ENCODE measurements at places on chromosomes 4 and X. TPM values are rescaled to one million over a fixed set of nuclear protein-coding genes. Genes with fewer than 3 reads are reported as not detected.

DNA sequence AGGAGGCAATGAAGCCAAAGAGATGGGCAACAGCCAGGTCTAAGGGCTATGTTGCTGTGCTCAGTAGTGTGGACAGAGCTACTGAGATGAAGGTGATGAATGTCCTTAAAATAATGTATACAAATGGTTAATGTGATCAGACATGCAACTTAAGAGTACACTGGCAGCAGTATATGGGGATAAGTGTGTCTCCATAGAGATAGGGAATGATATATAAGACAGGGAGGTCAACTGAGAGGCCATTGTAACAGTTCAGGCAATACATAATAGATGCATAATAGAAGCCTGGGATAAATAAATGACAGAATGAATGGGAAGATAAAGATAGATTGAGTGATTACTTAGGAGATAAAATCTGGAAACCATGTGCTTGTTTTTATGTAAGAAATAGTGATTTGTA is 250.0 kb downstream of the CFAP299 start:
- DNase-seq: no peak

- DNase-seq: no peak
Measured at GRCh38 chr4:177434667-177435066, 7.6 kb downstream of the AGA start.

DNA sequence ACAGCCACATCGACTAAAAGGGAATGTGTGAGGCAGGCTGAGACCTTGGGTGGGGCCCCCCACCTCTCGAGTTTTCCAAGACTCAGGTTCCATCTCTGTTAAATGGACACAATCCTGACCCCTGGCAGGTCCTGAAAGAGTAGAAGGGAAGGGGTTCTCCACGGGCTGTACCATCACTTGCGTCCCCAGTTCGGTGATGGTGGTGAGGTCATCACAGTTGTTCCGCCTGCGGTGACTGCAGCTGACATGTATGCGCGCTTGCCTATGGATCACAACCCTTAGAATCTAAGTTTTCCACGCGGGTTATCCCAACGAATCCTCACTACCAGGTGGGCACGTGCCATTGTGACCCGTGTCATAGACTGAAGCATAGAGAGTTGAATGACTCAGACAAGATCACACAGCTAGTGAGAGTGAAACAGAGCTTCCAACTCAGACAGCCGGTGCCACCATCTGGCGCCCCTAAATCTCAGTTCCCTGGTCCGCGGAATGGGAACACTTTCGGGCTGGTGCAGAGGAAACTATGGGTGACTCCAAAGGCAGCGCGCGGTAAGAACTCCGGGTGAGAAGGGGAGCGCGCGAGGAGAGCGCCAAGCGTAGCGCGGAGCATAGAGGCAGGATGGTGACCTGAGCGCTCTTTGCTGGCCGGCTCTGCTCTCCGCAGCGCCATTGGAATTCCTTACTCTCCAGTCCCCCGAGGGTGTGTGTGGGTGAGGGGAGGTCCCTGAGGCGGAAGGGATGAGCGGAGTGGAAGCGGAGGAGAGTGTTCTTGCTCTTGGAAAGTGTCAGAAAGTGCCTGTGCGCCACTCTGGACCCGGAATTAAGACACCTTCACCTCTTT is 10.5 kb downstream of the MSX1 start:
- no peak for DNase-seq

DNA sequence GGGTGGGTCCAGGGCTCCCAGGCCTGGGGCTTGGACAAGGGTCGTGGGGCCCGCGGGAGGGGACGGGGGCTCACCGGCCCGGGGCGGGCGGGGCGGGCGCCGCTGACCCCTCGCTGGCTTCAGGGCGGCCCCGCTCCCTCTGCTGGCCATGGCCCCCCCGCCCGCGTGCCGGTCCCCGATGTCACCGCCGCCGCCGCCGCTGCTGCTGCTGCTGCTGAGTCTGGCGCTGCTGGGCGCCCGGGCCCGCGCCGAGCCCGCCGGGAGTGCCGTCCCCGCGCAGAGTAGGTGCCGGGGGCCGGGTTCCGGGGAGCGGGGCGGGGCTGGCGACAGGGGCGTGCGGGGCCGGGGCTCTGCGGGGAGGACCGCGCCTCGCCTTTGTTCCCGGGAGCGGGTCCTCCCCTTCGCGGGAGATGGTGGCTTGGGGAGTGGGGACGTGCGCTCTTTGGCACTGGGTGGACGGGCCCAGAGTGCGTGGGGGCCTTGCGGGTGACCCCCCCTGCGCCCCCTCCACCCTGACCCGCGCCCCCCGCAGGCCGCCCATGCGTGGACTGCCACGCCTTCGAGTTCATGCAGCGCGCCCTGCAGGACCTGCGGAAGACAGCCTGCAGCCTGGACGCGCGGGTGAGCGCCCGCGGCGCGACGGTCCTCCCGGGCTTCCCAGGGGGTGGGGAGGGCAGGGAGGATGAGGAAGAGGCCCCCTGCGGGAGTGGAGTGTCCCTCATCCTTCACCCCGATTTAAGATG is 16.8 kb upstream of the NAT8L start:
- no peak for DNase-seq

- DNase-seq: no peak
Measured at GRCh38 chr4:38387348-38387747, 276.7 kb upstream of the KLF3 start.

GRCh38 chrX:107480272-107480671 is 30.8 kb downstream of the FRMPD3 start:
- DNase-seq: no peak

DNA sequence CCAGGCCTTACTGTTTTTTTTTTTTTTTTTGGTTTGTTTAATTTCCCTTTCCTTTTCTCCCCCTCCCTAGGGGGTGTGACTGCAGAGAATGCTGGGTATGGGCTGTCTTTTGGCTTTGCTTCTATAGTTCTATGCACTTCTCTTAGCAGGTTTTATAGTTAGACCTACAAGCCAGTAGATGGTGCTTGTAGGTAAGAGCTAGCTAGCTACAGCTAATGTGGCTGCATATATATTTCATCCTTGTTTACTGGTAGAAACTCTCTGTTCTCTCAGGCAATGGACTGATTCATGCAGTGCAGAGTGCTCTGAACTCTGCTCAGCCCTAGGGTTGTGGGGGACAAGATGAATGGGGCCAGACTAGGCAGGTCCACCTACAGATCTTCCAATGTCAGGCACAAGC is 246.4 kb downstream of the SH2D1A start:
- no peak for DNase-seq

GRCh38 chr4:110484767-110485166 is 8.8 kb downstream of the ENPEP start:
- no peak for DNase-seq

GRCh38 chr4:7255488-7255881 is 63.1 kb downstream of the SORCS2 start:
- DNase-seq: no peak

GRCh38 chr4:35993606-35994005 is 250.7 kb downstream of the ARAP2 start:
- DNase-seq: no peak

DNA sequence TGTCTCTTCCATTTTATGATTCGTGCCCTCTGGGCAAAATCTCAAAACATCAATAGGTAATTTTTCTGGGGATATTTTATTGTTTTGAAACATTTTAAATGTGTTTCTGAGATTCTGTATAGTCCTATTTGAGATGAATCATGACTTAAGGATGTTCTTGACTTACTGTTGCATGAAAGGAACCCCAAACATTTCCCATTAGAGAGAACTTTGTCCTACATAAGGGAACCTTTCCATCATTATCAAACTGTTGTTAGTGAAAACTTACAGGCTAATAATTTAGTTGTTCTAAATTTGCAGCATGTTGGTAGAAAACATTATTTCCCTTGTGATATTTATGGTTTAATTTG is 523.3 kb downstream of the PPARGC1A start:
- DNase-seq: no peak

DNA sequence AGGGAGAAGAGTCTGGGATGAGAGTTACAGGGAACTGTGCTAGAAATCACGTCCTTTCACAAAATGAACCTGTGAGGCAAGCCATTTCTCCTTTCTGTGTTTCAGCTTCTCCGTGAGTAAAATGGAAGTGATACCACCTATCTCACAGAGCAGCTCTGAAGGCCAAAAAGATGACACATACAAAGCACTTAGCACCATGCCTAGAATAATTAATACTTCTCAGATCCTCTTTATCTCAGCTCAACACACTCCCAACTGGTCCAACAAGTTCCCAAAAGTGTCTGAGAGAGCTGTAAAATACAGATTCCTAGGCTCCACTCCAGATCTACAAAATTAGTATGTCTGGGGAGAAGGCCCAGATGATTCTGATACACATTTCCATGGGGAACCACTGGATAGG is 38.3 kb downstream of the LHFPL1 start:
- DNase-seq: no peak

DNA sequence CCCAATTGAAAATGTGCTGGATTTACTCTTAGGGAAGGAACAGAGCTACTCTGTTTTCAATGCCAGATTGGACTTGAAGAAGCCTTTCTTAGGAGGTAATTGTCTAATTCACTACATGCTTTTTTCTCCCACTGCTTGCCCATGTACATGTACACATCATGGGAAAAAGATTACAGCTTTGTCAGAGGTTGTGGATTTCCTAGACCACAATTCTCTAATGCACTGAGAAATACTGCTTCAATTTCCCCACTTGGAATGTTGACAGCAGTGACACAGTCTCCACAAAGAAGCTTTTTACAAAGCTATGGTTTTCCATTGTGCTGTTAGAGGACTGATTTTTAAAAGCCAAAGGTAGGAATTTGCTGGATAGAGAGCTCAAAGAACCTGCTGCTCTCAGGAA is 19.5 kb downstream of the ZAR1 start:
- DNase-seq: peak; percentile 23

- no peak for DNase-seq
Measured at GRCh38 chrX:34778916-34779315, 121.8 kb upstream of the TMEM47 start.

GRCh38 chr4:2288051-2288541 is 26.2 kb upstream of the MXD4 start:
- DNase-seq: no peak

GRCh38 chr4:53601251-53601764 is 10.0 kb upstream of the LNX1 start:
- peak; percentile 51 for DNase-seq

- DNase-seq: no peak
Measured at GRCh38 chrX:103233263-103233662, 18.4 kb downstream of the BEX4 start.

DNA sequence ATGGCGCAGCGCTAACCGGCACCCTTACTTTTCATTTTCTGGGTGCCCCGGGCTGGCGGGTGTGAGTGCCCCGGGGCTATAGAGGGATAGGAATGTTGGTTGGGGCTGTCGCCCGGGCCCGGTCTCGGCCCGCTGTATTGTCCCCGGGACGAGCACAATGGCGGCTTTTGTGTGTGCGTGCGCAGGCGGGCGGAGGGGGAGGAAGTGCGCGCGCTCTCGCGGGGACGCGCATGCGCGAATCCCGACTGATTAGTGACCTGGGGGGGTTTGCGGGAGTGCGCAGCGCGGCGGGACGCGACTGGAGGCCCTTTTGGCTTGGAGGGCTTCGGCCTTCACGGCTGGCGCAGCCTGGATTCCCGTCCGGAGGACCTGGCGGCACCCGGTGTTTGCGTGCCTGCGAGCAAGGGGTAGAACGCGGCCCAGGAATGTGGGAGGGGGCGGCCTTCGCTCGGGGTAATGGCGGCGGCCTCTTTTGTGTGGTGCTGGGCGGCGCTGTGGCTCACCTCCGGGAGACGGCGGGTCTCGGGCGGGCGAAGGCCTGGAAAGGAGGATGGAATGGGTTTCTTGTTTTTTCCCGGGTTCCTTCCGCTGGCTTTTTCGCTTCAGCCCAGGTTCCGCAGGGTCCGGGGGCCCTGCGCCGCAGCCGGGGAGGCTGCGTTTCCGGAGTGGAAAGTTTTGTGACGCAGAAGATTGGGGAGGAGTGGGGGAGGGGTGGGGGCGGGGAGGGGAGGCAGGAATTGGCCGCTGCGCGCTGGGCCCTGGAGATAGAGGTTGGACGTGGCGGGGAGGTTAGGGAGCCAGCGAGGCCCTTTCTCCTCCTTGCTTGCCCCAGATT is 618 bp downstream of the DDX3X start:
- peak; percentile 79 for DNase-seq

DNA sequence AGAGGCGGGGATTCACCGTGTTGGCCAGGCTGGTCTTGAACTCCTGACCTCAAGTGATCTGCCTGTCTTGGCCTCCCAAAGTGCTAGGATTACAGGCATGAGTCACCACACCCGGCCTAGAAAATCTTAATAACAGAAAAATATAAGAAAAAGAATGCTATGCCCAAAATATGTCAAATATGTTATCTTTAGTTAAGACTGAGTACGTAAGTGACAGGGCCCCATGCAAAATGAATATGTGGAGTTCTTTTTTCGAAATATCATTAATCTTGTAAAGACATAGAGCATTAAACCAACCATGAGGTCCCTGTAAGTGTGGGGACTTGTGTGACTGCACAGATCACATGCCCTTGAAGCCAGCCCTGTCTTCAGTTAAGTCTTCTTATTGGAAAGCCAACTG is 8.9 kb upstream of the ZNF518B start:
- no peak for DNase-seq

- no peak for DNase-seq
Measured at GRCh38 chrX:23908219-23909004, 606 bp downstream of the CXorf58 start.

DNA sequence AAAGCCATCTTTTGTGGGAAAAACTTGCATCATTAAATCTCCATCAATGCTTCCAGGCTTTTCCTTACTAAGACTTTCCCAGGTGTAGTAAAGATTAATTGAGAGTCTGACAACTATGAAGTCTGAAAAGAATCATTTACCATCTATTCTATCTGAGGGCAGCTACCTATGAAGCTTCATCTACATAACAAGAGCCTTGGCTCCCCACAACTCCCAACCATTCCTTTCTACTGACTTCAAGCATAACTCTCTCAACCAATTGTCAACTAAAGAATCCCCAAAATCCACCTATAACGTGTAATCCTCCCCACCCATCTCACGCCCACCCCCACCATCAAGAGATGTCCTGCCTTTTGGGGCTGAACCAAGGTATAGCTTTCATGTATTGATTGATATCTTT is 101.5 kb upstream of the GABRA2 start:
- DNase-seq: no peak

- DNase-seq: no peak
Measured at GRCh38 chr4:118941799-118942198, 53.1 kb downstream of the SYNPO2 start.

GRCh38 chr4:8048856-8049676 is 109.4 kb upstream of the AFAP1 start:
- no peak for DNase-seq

GRCh38 chr4:177393236-177393635 is 49.0 kb downstream of the AGA start:
- DNase-seq: no peak

The PIN4 gene
- total RNA-seq: 15.9 TPM

The ADAM29 gene
- not detected for total RNA-seq

The LGI2 gene
- 0.05 TPM for total RNA-seq

The CASK gene
- 10.9 TPM for total RNA-seq

The MGAT4D gene
- total RNA-seq: not detected

The FRMD7 gene
- total RNA-seq: 0.05 TPM

The PABPC1L2B gene
- total RNA-seq: not detected

The NAP1L3 gene
- total RNA-seq: 1.9 TPM

The LAP3 gene
- 96.7 TPM for total RNA-seq

Data from SK-MEL-5 (cell line).